Hematopoietic multipotent progenitor cell (in vitro differentiated cells): ENCODE measurements at places on chromosomes 2 and 18. TPM values are rescaled to one million over a fixed set of nuclear protein-coding genes. Genes with fewer than 3 reads are reported as not detected.
A peak's percentile ranks its signal among the peaks of the same experiment; 100 is the strongest.

GRCh38 chr2:172436889-172437288 is 9.5 kb downstream of the ITGA6 start:
- no peak for DNase-seq

- DNase-seq, result no peak
Observed at GRCh38 chr2:29219374-29219773, 104.2 kb downstream of the CLIP4 start.

DNA sequence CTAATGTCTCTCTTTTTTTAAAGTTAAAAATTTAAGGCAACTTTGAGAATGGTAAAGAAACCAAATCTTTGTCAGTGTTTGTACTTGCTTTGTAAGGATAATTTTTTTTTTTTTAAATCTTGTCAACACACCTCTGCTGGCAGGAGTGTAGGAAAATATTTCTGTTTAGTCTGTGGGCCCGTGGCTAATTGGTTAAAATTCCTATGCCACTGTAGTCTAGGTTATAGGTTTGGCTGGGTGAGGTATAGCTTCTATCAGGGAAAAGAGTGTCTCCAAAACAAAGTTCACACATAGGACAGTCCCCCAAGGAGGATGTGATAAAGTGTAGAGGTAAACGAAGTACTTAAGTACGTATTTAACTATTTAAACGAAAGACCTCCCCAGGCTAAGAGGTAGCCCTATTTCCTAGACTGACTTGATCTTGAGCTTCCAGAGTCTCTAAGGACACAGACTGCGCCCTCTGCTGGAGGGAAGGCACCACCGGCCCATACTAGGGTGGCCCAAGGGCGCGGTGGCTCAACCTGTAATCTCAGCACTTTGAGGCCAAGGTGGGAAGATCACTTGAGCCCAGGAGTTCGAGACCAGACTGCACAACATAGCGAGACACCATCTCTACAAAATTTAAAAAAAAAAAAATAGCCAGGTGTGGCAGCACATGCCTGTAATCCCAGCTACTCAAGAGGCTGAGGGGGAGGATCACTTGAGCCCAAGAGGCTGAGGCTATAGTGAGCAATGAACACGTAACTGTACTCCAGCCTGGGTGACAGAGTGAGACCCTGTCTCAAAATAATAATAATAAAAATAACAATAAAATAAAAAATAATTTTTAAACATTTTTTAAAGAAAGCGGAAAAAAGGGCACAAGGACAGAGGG is 8.9 kb downstream of the TEX44 start:
- DNase-seq, result peak; percentile 89

DNA sequence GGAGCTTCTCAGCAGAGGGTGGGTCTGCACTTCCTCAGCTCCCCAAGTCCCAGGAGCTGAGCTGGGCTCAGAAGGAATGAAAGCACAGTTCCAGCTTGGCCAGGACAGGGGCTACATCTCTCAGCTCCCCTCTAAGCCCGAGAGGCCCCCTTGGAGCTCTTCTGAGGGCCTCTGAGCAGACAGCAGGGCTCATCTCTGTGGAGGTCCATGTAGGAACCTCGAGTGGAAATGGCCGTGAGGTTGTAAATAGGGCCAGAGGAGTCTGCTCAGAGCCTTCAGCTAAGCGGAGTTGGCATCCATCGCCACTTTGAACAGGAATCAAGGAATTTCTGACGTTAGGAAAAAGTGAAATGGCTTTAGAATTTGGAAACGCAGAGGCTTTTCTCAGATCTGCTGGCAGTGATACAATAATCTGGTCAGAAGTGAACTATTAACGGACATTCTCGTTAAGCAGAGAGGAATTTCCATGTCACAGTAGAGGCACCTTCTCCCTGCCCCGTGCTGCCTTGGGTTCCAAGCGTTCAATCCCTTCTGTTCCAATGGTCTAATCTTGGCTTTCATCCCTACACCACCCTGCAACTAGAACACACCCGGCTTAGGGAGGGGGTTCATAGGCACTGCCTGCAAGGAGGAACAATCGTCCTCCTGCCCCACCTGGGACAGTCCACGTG is 213.9 kb downstream of the NDUFA10 start:
- DNase-seq, result no peak

DNA sequence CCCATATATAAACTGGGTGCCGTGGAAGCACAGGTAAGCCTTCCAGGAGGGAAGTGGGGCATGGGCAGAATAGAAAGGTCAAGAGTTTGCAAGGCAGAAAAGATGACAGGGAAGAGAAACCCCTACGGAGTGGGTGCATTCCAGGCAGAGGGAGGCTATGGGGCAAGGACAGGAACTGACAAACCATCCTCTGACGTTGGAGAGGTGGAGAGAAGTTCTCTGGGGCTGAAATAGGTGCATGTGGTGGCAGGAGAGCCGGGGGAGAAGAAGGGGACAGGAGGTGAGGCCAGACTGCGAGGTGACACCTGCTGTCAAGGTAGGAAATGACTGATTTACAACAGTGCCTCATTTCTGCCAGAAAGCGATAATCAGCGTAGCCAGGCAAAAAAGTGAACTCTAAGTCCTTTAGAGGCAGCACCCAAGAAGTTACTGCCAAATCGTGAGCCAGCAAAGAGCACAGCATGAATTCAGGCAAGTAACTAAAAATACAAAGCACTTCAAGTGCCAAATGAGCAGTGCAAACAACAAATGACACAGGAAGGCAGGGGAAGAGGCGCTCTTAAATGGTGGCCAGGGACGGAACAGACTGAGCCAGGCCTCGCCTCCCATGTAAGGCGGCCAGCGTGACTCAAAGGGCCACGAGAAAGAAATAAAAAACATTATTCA is 113.3 kb upstream of the ACVR1C start:
- no peak for DNase-seq

GRCh38 chr2:190908532-190908931 is 27.9 kb downstream of the GLS start:
- no peak for DNase-seq

GRCh38 chr2:183229386-183229785 is 105.1 kb downstream of the NUP35 start:
- no peak for DNase-seq

DNA sequence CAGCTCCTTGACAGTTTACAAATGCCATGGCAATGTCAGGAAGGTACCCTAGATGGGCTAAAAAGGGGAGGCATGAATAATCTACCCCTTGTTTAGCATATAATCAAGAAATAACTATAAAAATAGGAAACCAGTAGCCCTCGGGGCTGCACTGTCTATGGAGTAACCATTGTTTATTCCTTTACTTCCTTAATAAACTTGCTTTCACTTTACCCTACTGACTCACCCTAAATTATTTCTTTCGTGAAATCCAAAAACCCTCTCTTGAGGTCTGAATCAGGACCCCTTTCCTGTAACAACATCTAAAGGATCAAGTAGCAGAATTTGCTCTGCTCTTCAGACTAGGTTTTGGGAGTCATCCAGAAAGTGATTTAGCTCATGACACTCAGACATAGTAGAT is 43.7 kb downstream of the CD8B2 start:
- no peak for DNase-seq

DNA sequence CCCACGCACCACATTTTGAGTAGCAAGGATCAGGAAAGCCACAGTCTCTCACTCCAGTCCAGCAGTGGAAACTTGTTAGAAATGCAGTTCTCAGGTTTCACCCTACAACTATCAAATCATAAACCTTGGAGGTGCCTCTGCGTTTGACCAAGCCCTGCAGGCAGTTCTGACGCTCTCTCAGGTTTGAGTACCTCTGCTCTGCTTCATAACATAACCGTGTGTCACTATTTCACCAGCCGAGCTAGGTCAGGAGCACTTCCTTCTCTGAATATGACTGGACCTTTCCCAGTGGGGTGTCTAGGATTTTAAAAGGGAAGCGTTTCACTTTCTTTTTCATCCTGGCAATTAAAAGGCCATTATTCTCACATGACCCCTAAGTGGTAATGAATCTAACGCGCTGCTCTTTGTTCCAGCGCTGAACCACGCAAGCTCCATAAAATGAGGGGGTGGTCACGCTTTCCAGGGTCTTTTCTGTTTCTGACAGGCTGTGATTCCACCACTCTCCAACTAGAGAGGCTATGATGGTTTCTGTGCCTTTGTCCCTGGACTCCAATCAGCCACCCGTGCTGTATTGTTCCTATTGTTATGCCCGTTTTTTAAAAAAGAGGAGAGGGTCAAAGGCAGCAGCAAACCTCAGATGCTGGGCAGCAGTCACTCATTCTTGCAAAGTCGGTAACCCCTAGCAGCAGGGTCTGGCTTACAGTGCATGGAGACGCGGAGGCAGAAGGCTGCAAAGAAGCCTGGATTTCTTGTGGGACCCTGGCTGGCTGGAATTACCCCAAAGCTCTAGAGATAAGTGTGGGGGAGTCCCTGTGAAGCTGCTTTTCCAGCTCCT is 75.2 kb upstream of the CTNNA2 start:
- DNase-seq, result no peak

Gene TTN
- total RNA-seq, result 1.1 TPM

Gene FEV
- not detected for total RNA-seq

Gene SERPINB11
- total RNA-seq, result not detected

Gene SRD5A2
- total RNA-seq, result not detected

Gene FOXD4L1
- 0.27 TPM for total RNA-seq

Gene FLACC1
- total RNA-seq, result 0.27 TPM

Gene SERPINB2
- total RNA-seq, result 0.27 TPM
